ENCODE measurements at places on chromosomes 2 and 18.

GRCh38 chr2:37507703-37508102, 163.3 kb downstream of the QPCT start:
- no peak for DNase-seq

GRCh38 chr18:68604256-68604655, 110.7 kb downstream of the TMX3 start:
- no peak for DNase-seq

- no peak for DNase-seq
Measured at GRCh38 chr2:79882548-79882947, 369.7 kb downstream of the CTNNA2 start.

DNA sequence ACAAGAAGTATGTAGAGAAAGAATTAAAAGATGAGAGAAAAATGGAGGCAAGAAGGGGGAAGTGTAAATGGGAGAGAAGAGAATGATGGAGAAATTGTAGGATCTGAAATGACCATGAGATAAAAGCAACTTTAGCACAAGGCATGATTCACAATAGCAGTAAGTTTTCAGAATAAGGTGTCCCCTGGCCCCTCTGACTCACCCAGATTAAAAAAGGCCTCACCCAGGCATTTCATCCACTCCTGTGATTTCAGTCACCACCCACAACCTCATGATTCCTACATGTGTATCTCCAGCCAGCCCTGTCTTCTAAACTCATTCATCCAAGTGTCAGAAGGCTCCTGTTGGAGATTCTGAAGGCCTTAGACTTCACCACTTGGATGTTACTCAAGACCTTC, 56.6 kb downstream of the SP100 start:
- DNase-seq, result no peak

GRCh38 chr2:227933884-227934283, 62.5 kb downstream of the DAW1 start:
- no peak for DNase-seq

- DNase-seq, result no peak
Measured at GRCh38 chr18:23200756-23201155, 65.5 kb downstream of the CABLES1 start.

GRCh38 chr2:164793529-164793928, 48.1 kb downstream of the COBLL1 start:
- no peak for DNase-seq

DNA sequence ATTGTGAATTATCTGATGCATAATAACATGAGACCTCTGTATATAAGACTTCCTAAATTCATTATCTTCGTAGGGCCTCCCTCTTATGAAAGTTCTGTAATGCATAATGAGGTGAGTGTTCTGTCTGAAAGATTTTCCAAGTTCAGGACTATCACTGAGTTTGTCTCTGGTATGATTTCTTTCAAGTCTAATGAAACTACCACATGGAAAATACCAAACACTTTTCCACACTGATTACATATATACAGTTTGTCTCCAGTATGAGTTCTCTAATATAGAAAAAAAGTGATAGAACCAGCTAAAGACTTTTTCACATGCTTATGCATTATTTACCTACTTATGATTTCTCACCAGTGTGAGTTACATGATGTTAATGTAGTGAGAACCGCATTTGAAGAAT, 34.7 kb downstream of the CTNNA2 start:
- DNase-seq, result no peak

GRCh38 chr2:69260666-69261065, 126.4 kb downstream of the GFPT1 start:
- DNase-seq, result no peak

GRCh38 chr18:7521226-7521856, 45.8 kb upstream of the PTPRM start:
- DNase-seq, result no peak

Measured in H4 (cell line).